ENCODE measurements at places on chromosomes 11 and 22.

DNA sequence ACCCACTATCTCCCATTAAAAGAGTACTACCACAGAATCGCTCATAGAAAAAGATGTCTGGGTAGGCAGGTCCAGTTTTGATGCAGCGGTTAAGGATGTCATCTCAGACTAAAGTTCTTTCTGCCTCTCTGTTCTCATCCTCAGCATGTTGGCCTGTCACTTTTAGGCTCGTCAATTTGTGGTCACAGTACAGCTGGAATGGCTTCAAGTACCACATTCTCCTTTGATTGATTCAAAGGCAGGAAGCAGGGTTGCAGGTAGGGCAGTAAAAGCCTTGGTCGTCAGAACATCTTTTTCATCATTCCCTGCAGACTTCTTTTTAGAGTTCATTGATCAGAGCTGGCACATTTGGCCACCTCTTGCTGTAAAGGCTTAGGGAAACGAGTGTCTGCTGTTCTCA, 28.7 kb downstream of the SDHD start:
- no peak for DNase-seq

GRCh38 chr11:105937331-105937730, 84.7 kb downstream of the MSANTD4 start:
- no peak for DNase-seq

GRCh38 chr22:37803195-37803638, 4.5 kb upstream of the GCAT start:
- DNase-seq, result no peak

DNA sequence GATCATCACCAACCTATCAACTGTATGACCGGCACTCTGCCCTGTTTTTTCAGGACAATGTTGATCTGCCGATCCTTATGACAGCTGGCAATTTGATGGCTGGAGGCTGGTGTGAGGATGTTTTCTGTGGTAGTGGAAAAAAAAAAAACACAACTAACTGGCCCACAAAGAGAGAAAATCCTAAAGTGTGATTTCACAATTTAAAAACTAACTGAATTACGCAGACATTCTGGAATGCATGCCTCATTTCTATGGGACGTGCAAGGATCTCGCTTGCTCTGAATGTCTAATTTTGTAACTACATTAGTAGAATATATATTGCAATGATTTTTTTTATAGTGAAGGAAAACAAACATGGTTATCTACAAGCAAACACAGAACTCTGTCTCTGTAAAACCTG, 590.5 kb downstream of the ETS1 start:
- no peak for DNase-seq

DNA sequence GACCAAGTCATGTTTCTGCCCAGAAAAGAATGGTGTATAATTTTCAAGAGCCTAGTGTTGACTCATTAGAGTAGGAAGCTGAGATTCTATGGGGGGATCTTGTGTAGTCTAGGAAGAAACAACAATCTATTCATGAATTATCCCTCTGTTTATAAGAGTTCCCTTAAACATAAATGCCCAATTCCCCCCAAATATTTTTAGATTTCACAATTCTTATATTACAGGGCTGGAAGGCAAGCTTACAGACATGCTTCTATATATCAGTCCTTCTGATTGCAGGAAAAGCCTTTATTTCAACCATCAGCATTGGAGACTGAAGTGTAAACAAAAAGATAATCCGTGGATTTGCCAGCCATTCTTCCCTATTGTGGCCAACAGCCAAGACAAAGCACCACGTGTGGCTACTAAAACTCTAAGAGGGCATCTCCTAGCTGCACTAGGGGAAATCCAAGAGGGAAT, 71.4 kb downstream of the NAT10 start:
- no peak for DNase-seq

GRCh38 chr11:68120273-68121066, 718 bp downstream of the CHKA start:
- DNase-seq, result no peak

DNA sequence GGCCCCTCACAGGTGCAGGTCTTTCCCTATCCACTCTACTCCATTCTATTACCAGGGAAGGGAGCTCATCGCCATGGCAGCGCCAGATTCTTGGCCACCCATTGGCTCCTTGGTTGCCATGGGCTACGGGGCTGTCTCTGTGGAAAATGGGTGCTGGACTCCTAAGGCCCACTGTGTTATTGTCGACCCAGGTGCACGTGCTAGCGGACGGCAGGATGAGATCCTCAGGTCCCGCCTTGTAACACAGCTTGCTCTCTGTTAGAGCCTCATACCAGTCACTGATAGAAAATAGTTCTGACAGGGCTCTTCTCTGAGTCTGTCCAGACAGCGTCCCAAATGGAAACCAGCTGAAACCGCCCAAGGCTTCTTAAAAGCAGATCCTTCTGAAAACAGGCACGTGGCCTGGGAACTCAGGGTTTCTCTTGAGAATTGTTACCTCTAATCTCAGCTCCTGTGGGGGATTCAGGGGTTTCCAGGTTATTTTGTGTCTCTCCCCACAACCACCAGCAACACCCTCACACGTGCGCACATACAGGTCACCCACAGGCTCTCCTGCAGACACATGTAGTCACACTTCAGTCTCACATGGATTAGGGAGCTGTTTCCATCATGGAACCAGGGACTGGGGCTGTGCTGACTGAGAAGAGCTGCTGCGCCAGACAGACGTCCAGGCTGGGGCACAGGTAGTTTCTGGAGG, 1.5 kb downstream of the TUB start:
- no peak for DNase-seq

DNA sequence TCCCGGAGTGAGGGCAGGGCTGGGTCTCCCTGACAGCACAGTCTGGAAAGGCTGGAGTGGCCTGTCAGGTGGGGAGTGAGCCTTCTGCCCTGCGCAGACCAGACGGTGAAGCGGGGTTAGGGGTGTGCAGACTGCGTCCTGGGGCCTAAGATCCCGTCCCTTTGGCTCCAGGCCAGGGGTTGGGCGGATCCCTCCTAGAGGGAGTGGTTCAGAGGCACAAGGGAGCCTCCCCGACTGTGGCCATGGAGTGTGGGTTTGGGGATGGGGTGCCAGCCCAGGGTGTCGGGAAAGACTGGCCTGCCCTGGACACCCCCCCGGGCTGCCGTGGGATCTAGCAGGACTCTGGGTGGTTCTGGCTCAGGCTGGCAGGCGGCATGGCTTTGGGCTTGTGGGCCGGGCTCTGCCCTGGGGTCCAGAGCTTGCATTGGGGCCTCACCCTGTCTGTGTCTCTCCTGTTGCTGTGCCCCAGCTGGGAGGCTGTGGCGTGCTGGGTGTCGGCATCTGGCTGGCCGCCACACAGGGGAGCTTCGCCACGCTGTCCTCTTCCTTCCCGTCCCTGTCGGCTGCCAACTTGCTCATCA, 19.5 kb downstream of the TSPAN4 start:
- DNase-seq, result no peak

DNA sequence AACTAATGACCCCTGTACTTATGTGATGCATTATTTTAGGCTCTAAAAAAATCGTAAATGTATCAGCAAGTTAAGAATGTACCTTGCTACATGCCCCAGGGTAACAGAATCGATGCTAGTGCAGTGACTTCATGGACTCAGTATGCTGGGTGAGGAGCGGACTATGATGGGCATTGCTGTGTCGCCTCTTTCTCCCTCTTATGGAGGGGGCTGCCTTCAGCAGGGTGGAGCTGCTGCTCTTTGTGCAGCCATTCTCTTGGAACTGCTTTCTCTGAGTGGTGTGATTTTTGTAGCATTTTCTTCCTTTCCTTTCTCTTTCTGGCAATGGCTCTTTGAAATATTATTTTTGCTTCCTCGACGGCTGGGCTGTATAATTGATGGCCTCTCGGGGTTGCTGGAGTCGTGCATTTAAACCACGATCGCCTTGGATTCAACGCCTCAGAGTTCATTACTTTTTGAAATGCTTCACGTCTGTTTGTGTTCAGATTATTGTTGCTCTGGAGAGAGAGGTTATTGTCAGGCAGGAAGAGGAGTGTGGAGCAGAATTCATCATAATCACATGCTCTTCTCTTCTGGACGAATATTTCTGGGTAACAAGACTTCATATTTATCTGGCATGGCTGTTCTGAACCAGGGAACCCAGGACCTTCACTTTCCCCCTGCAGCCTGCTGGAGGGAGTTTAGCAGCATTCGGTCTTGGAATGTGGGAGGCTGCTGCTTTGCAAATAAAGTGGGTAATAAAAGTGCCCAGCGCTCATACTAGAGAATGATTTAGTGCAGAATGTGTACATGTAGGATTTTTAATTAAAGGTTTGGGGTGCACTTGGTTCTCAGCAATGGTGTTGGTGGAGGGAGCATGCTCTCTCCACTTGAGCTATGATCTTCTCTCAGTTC, 804.2 kb downstream of the NTM start:
- DNase-seq, result no peak

- no peak for DNase-seq
These were observed 11.8 kb downstream of the SULT4A1 start for GRCh38 chr22:43850529-43850928.

GRCh38 chr22:20937794-20938671, 20.8 kb downstream of the CRKL start:
- no peak for DNase-seq

GRCh38 chr11:112156153-112156955, 7.5 kb downstream of the IL18 start:
- DNase-seq, result no peak

- DNase-seq, result no peak
These were observed 25.0 kb downstream of the ARHGAP1 start for GRCh38 chr11:46675288-46675851.

DNA sequence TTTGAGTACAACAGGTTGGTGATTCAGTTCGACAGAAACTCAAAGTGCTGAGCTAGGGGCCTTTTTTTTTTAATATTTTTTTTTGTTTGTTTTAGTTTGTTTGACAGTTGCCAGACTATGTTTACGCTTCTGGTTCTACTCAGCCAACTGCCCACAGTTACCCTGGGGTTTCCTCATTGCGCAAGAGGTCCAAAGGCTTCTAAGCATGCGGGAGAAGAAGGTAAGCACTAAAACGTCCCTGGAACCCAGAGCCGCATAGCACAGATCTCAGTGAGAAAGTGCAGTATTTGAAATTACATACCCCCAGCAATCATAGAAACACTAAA, 649 bp downstream of the PRRG4 start:
- DNase-seq, result no peak

- no peak for DNase-seq
These were observed 3.3 kb downstream of the FAM118B start for GRCh38 chr11:126214841-126215240.

GRCh38 chr11:127233998-127234397, 233.4 kb upstream of the KIRREL3 start:
- no peak for DNase-seq

DNA sequence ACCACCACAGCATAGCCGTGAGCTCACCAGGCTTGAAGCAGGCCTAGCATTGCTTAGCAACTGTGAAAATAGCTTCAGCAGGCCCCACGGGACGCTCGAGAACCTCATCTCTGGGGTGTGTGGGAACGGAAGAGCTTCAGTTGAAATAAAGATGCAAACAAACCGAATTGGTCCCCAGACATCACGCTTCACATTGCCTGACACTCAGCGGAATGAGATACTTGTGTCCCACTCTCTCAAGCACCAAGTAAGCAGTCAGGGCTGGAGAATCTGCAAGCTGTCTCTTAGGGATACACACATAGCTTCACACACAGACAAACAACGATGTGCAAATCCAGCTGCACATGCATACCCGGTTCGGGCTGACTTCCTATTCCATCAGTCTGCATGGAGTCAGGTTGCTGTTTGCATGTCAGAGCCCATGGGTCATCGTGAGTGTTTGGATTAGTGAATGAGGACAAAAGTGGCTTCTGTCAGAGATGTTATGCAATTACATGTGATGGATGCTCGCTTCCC, 205.7 kb downstream of the SNX19 start:
- DNase-seq, result no peak

GRCh38 chr11:69416762-69417698, 64.4 kb upstream of the LINC01488 start:
- DNase-seq, result no peak

DNA sequence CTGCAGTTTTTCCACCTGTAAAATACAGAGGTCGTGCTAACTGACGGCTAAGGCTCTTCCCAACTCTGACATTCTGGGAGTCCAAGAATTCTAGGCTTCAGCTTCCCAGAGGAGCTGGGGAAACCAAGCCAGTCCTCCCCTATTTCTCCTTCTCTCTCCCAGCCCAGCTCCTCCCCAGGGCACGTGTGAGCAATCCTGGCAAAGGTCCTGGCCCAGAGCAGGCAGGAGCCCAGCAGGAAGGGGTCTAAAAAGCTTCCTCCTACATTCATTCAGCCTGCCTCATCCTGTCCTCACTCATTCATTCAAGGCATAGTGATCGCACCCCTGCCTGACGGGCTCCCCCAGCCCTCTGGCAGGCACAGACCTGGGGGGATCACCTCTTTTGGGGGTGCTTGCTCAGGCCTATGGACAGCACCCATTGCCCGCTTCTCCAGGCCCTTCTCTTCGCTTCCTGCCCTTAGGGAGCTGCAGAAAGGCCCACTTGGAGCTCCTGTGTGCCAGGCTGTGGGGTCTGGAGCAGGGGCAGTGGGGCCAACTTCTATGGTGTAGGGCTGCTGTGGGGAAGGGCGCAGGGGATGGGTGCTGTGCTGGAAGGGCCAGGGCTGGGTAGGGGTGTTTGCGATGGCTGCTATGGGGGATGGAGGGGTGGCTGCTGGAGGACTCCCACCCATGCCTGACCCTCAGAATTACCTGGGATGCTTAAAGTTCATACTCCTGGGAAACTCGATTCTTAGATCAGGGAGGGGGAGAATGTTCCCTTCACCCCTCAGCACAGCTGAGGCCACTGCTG, 9.8 kb downstream of the KCNC1 start:
- no peak for DNase-seq

GRCh38 chr11:125365196-125365931, 130.7 kb downstream of the FEZ1 start:
- DNase-seq, result no peak

DNA sequence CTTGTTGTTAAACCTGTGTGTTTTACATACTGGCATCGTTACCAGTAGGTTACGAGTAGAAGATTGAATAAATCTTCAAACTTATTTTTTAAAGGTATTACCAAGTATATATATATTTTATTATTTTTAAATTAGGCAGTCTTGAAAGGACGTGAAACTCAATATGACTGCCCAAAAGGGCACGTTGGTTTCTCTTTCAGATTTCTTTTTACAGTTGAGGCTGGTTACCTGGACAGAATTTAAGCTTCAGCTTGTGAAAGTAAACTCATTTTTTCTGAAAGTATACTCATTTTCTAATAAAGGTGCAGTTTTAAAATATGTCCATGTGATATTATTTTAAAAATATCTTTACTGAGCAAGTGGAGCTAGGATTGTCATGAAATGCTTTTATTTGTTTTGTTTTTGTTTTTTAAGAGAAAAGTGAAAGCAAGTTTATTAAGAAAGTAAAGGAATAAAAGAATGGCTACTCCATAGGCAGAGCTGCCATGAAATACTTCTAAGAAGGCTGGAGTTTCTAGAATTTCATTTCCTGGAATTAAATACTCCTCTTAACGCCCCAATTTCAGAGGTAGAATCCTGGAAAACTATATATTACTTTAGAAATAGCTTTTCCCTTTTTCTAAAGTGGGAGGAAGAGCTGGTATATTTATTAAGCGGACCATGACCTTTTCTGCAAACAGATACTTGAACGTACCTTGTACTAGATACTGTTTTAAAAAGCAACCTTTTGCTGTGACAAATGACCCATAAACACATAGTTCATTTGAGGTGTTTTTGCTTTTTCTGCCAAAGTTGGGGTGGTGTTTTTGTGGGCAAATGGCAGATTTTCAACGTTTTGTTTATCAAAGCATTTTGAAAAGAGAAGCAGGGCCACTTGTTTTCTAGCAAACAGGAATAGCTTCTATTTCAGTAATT, 1.9 kb downstream of the FBXO7 start:
- no peak for DNase-seq

- no peak for DNase-seq
These were observed 34.6 kb downstream of the DKK3 start for GRCh38 chr11:11973866-11974265.

- DNase-seq, result no peak
These were observed 18.2 kb downstream of the P2RY2 start for GRCh38 chr11:73236205-73236765.
